ENCODE measurements at places on chromosomes 6 and 20. TPM values are rescaled to one million over a fixed set of nuclear protein-coding genes. Genes with fewer than 3 reads are reported as not detected.

DNA sequence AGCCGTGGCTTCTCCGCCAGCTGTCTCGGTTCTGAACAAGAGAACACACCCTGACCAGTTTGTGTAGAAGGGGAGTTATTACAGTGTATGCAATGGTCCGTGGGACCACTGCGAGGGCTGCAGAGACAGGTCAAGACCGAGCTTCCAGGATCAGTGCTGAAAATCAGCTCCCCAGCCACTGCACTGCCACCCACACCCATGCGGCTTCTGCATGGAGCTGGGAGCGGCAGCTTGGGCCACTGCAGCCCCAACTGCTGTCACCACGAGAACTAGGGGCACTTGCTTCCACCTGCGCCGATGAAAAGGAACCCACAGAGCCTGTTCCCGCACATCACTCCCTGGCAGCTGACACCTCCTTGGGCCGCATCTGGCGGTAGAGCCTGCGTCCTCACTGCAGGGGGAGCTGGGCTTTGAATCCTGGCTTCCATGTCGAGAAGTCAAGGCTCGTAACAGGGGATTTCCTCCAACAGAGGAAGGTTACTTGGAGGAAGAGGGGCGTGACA, 56.2 kb downstream of the TMEM242 start:
- DNase-seq = no peak
- peaks cover 9% of the 10 kb centered on the region for H3K36me3 ChIP-seq
- no peaks in the 10 kb centered on the region for H3K4me1 ChIP-seq
- H3K4me3 ChIP-seq = no peak overlapping the region

- no peaks in the 10 kb centered on the region for H3K4me1 ChIP-seq
- no peaks in the 10 kb centered on the region for H3K27me3 ChIP-seq
- DNase-seq = no peak
- H3K36me3 ChIP-seq = peaks cover 4% of the 10 kb centered on the region
These were observed 273.7 kb downstream of the SMOC2 start for GRCh38 chr6:168714547-168715260.

CFAP61 gene
- not detected for total RNA-seq

DNA sequence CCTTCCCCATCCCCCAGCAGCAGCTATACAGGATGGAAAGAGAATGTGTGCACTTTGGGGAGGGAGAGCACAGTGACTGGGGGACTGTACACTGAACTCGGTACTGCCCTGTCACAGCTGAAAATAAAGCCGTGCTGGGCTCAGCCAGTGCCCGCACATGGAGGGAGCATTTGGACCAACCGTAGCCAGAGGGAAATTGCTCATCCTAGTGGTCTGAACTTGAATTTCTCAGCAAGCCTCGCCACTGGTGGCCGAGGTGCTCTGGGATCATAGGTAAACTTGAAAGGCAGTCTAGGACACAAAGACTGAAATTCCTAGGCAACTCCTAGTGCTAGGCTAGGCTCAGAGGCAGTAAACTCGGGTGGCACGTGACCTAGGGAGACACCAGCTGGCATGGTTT, 61.0 kb downstream of the DZANK1 start:
- no peak overlapping the region for H3K4me3 ChIP-seq
- no peak for DNase-seq
- no peaks in the 10 kb centered on the region for H3K27me3 ChIP-seq
- H3K4me1 ChIP-seq = peaks cover 6% of the 10 kb centered on the region

DEFB121 gene
- total RNA-seq = not detected

Data from HFFc6 (cell line).